ENCODE measurements at places on chromosomes 4 and X.

DNA sequence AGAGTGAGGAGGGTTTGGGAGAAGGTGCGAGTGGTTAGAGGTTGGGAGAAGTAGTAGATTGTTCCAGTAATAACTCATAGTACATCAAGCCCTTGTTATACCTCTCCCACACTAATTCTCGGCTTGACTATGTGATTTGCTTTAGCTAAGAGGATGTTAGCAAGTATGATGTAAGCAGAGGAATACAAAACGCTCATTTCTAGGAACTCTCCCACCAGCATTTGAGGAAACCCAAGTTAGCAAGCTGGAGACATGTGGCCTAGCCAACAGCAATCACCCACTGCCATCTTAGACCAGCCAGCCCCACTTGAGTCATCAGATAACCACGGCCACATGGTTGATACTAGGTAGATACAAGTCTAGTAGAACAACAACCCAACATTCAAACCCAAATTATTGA is 14.2 kb downstream of the FTHL17 start:
- no peak for DNase-seq

GRCh38 chrX:151975228-151975593 is 735 bp upstream of the GABRE start:
- DNase-seq: no peak

DNA sequence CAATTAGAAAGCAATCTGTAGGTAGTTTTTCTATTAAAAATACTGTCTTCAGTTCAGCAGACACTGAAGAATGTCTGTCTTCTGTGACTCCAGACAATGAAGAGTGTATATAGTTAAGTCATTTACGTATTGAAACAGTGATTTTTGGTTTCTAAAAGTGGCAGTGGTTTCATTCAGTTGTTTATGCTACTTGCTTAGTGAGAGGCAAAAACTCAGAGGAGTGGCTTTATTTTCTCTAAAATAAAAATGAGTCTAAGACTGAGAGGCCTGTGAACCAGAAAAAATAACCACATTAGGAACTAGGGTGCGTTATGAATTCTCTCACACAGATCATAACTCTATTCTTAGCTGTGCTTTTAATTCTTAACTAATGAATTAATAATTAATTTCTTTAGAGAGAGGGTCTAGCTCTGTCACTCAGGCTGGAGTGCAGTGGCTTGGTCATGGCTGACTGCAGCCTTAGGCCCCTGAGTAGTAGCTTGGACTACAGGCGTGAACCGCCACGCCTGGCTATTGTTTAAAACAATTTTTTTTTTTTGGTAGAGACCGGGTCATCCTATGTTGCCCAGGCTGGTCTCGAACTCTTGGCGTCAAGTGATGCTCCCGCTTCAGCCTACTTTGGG is 31.4 kb downstream of the FREM3 start:
- DNase-seq: no peak

GRCh38 chr4:87196927-87197326 is 23.5 kb downstream of the KLHL8 start:
- no peak for DNase-seq

DNA sequence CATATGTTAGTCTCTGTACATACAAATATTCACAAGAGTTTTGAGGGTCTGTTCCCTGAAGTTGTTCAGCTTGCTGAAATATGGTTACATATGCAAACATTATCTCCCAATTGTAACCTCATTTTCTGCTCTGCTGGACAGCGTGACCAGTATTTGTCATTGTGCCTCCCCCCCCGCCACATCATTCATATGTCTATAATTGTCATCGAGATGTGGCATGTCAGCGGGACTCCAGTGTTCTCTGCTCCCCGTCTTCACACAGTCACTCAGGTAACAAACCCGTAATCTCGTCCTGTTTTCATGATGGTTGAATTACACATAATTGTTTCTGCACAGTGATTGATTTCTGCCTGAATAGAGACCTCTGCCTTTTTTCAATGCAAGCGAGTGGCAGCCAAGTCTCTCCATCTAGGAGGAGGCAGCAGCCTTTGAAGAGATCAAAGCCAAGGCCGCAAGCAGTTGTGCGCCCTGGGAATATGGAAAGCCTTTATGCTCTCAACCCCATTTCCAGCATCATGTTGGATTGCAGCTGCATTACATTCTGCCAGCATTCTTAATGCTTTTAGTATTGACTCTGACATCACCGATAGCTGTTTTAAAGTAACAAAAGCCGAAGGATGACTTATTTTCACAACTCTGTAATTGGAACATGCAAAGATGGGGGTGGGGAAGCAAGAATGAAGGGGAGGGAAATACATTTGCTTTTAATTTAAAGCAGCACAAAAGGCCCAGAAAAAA is 27.4 kb downstream of the LEF1 start:
- DNase-seq: peak; percentile 37

DNA sequence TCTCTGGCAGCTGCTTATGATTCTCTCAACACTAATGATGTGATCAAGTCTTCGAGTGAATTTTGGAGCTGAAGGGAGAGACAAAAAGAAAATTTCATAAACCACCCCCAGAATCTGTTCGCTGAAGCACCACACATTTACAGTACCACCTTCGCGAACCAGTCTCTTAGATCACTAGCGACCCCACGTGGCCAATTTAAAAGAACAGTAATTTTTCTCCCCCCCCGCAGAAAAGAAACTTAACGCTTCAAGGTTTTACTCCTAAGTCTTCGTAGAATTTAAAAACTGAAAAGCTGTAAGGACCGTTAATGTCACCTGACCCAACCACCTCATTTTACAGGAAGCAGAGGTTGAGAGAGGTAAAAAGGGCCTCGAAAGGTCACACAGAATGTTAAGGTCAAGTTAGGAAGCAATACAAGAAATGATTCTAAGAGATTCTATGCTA is 187.5 kb downstream of the QDPR start:
- DNase-seq: peak; percentile 71

GRCh38 chr4:48079972-48080391 is 54.1 kb downstream of the TXK start:
- DNase-seq: no peak

GRCh38 chrX:138929926-138930582 is 218.5 kb upstream of the FGF13 start:
- peak; percentile 29 for DNase-seq

DNA sequence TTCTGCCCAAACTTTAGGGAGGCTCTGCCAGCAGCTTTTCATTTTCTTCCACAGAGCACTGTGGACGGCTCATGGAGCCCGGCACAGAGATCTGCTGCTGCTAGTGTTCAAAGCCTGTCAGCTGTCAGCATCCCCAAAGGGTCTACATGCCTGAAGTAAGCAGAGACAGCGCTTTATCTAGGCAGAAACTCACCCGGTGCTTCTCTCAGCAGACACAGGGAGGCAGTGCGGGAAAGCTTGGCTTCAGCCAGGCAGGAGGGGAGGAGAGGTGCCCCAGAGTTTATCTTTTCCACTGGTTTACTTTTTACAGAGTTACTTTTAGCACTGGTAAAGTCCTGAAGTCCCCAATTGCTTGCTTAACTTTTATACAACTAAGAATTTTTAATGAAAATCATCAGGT is 339.3 kb downstream of the NKX6-1 start:
- no peak for DNase-seq

DNA sequence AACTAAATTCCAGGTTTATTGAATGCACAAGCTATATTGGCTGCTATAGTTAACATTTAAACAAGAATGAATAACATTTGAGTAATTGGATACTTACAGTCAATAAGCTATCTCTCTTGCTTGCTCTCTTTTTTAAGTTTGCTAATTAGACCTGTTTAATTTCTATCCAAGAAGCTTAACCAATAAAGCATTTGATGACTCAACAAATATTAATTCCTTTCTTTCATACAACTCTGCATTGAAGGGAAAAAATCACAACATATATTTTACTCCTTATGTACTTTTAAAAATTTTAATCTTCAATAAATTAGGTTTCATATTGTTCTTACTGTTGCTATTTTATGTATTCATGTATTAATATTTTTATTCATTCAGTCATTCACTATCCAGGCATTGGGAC is 1552.6 kb upstream of the ADGRL3 start:
- DNase-seq: no peak

DNA sequence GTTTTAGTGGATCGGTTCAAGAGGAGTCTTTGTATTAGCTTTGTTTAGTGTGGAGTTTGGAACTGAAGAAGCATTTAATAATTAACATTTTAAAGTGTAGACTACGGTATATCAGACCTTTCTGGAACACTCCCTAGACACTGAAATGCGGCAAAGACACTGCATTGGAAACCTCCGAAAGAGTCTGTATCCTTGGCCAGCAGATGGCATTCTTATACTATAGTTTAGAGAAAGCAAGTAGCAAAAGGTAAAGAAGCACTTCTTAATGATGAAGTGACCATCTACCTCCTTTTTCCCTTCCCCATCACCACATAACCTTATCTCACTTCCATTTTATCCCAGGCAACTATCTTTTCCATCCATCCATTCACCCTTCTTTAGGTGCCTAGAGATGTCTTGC is 7.6 kb downstream of the FABP2 start:
- DNase-seq: no peak

GRCh38 chr4:101345271-101345595 is 2.1 kb downstream of the PPP3CA start:
- peak; percentile 18 for DNase-seq

All from hindlimb muscle (tissue), 1 donor.